LoVo (cell line): ENCODE measurements at places on chromosomes 5 and 9.

- no peak for DNase-seq
Observed at GRCh38 chr5:143685246-143685815, 126.6 kb upstream of the HMHB1 start.

GRCh38 chr9:9214066-9214465, 1398.7 kb downstream of the PTPRD start:
- no peak for DNase-seq

DNA sequence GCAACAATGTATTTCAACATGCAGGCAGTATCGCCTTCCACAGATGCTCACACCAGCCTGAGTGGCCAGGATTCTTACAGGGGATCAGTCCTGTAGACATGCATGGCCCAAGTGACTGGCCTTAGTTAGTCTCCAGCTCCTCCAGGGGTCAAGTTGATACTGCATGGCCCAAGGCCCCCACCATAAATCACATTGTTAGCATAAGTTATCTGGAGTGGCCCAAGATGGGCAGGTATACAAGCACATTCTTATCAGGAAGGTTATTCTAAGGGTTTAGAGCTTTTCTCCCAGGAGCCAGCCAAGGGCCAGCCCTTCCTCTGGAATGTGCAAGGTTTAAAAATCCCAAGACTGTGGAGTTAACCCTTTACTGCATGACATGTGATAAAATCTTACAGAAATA, 230.9 kb upstream of the NFIL3 start:
- DNase-seq, result no peak

DNA sequence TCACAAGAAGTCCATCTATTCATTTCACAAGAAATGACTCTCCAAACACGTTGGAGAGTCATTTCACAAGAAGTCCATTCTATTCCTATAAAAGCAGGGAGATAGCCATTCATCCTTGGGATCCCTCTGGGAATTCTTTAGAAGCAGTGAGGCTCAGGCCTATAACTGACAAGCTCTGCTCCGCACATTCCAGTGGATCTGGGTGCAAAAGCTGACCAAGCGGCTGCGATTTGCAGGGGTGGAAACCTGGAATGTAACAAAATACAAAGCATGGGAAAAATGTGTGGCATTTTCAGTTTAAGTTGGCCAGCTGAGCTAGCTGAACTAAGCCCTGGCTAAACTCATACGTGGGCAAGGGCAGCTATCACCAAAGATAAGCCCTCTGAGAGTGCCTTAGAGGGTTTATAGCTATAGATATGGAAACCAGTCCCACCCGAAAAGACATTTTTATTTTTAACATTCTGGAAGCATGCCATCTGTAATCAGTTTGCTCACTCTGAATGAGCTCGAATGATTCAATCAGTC, 8.7 kb downstream of the TAS2R1 start:
- DNase-seq, result no peak

GRCh38 chr9:123116036-123116435, 82.6 kb downstream of the GPR21 start:
- no peak for DNase-seq

- DNase-seq, result no peak
Observed at GRCh38 chr5:130333089-130333488, 428.8 kb downstream of the CHSY3 start.

DNA sequence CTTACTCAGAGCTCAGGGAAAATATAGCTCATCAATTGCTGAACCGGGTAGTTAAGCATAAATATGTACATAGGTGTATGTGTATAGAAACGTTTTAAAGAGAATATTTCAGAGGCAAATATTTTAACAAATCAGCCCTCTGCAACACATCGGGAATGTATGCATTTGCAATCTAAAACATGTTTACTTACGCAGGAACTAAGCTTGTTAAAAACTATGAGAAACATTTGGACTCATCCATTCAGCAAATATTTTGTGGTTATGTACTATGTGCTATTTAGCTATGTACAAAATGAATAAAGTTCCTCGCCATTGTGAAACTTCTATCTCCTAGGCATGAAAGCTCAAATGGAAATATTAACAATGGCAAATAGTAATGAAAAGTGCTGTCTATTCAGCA, 469.9 kb downstream of the ARHGEF28 start:
- no peak for DNase-seq
